ENCODE measurements at places on chromosomes 12 and 14. TPM values are rescaled to one million over a fixed set of nuclear protein-coding genes. Genes with fewer than 3 reads are reported as not detected.

DNA sequence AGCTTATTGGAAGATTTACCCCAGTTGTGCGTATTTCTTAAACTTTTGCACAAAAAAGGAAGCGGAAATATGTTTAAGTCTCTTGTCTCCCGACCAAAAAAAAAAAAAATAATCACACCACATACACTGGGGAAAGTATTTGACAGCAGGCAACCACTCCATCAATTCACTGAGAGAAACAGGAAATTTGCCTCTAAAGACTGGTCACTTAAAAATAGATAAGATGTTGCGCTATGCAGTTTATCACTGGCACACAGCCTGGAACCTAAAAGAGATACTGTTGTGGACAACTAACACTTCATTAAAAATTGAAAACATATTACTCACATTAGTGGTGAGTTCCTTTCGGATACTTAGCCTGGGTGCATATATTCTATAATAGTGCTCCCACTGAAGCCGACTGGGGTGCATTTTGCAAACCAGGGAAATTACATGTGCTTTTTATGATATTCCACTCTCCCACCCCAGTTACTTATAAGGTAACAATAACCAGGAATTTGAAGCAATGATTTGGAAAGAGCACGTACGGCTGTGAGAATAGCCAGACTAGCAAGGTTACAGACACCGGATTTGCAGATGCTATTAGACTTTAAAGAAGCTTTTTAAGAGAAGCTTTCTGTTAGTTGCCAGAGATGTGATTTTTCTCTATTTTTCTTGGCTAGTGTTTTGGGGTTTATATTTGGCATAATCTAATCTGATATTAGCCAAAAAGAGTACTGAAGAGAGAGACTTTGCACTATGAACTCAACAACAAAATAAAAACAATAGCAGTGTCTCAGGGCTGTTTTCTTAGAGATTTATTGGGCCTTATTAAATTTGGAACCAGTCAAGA, 311.5 kb downstream of the NOVA1 start:
- H3K27me3 ChIP-seq, result no peaks in the 10 kb centered on the region
- DNase-seq, result no peak
- H3K4me3 ChIP-seq, result no peak overlapping the region
- peaks cover 10% of the 10 kb centered on the region for H3K4me1 ChIP-seq
- no peaks in the 10 kb centered on the region for H3K36me3 ChIP-seq

GRCh38 chr14:103576371-103577024, 13.7 kb downstream of the COA8 start:
- H3K36me3 ChIP-seq, result peaks cover 26% of the 10 kb centered on the region
- no peaks in the 10 kb centered on the region for H3K27me3 ChIP-seq
- no peak overlapping the region for H3K4me3 ChIP-seq
- peak overlapping the region; percentile 55 for H3K27ac ChIP-seq
- peaks cover 5% of the 10 kb centered on the region for H3K4me1 ChIP-seq

DNA sequence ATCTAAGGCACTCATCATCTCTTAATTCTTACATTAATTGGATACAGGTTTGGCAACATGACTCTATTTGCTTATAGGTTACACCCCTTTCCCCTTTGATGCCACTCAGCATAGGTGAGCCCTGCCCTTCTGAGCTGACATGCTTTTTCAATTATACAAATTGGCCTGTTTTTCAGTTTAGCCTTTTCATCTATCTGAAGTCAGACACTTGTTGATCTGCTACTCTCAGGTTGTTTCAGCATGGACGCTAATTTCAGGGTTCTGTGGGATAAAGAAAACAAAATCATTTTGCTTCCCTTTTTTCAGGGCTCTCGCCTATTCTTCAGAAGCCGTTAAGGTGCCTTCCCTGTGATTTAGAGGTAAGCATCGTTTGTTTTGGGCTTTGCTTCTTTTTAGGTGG, 55.3 kb downstream of the DACT1 start:
- no peaks in the 10 kb centered on the region for H3K4me1 ChIP-seq
- DNase-seq, result no peak
- no peak overlapping the region for H3K27ac ChIP-seq
- no peaks in the 10 kb centered on the region for H3K27me3 ChIP-seq
- H3K36me3 ChIP-seq, result no peaks in the 10 kb centered on the region

DNA sequence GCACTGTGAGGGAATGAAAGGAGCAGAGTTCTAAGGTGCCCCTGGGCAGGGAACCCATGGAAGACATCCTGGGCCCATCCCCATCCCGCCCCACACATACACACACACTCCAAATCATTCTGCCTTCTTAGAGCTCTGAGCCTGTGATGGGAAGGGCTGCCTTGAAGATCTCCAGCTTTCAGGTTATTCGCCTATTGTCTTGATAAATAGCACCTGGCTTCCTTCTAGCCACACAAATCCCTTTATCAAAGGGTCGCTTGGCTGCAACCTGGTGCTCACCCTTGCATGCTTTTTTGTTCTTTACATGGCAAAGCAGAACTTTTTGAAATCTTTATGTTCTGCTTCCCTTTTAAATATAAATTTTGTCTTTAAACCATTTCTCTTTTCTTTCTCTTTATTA, 112.2 kb upstream of the TMTC1 start:
- H3K4me3 ChIP-seq, result no peak overlapping the region
- H3K27ac ChIP-seq, result no peak overlapping the region
- H3K36me3 ChIP-seq, result no peaks in the 10 kb centered on the region
- no peaks in the 10 kb centered on the region for H3K27me3 ChIP-seq

B4GALNT1 gene
- total RNA-seq, result 4.0 TPM
